HTR-8/SVneo (cell line): ENCODE measurements at places on chromosomes 2 and 18.

GRCh38 chr2:212136216-212136795 lies 402.3 kb downstream of the ERBB4 start:
- no peak for DNase-seq

DNA sequence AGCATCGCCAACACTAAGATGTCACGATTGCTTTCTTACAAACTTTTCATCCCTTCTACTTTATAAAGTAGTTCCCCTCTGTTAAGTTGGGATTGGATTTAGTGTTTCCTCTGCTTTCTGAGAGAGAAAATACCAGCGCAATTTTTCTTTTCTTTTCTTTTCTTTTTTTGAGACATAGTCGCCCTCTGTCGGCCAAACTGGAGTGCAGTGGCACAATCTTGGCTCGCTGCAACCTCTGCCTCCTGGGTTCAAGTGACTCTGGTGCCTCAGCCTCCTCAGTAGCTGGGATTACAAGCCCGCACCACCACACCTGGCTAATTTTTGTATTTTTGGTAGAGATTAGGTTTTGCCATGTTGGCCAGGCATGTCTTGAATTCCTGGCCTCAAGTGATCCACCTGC lies 9.0 kb downstream of the RELCH start:
- no peak for DNase-seq

DNA sequence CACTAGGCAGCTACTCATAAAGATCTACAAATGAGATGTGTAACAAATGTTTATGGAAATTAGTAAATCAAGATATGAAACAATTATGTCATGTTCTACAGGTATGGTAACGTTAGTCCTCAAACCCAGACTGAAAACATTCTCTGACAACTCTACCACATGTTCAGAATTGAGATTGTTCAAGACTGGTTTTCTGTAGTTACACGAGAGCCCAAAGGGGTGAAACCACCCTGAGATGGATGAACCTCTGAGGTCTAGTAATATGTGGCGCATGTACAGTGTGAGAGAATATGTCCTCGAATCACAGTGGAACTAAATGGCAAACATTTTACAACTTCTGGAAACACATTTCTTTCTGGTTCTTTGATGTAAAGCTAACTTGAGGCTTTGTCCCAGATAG lies 614.3 kb downstream of the ZEB2 start:
- no peak for DNase-seq

DNA sequence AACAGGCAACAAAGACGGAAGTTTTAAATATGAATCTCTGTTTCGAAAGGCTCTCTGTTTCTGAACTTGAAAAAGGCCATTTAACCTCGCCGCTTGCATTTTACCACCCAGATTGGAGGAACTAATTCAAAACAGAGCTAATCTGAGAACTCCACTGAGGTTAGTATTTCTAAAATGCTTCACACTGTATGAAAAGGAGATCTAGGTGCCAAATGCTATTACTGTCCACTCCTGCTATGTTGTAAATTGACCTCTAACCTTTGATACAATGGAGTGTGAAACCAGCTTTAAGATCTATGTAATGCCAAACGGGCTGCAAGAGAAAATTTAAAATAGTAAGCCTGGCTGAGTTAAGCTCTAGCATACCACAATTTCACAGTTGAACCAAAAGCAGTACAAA lies 364.5 kb downstream of the IRS1 start:
- DNase-seq, result no peak

- no peak for DNase-seq
Measured at GRCh38 chr18:10252952-10253705, 201.3 kb upstream of the APCDD1 start.

DNA sequence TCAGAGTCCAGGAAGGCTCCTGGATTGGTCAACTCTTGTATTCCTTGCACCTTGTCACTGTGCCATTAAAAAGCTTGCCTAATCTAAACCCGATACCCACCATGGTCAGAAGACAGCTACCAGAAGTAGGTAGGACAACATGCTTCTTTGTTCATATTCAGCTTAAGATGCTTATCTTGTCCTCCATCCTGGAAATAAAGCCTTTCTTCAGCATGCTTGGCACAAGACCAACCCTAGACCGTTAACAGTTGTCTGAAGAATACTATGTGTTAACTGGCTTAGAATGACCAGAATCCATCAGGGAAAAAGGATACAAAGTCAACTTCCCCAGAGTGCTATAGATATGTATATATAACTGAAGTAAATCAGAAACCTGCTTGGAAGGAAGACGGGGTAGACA lies 193.9 kb downstream of the ZRANB3 start:
- DNase-seq, result no peak

DNA sequence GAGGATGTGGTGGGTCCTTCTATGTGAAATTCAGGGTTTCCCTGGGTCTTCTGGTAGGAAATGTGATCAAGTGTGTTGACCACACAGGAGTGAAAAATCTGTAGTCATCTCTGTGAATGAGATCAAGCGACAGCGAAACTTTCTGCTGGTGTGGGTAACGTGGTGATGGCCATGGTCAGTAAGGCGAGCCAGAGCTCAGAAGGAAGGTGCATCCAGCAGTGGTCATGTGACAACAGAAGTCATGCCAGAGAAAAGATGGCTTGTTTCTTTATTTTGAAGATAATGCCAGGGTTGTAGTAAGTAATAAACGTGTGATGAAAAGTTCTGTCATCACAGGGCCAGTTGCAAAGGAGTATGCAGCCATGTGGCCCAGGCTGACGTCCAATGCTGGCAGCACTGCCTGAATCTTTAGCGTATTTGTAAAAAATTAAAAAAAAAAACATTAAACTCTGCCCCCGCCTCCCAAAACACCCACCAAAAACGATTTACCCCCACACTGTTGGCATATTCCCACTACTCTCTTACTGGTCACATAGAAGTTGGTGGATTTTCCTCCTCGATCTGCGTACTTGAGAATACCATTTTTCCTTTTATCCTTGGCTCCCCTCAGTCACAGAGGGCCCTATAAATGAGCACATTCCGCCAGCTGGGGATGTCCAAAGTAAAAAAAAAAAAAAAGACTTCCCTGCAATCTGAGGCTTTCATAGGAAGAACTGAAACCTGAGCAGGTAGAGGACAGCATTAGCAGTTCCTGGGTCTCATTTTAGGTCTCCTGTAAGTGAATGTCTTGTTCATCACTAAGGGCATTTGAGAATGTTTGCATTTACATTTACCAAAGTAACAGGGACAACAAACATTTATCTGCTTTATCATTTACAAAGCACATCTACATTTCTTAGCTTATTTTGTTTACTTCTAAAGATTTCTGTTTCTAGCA lies 70.6 kb downstream of the SLC4A3 start:
- no peak for DNase-seq

GRCh38 chr2:132479155-132479554 lies 62.5 kb downstream of the GPR39 start:
- DNase-seq, result no peak

DNA sequence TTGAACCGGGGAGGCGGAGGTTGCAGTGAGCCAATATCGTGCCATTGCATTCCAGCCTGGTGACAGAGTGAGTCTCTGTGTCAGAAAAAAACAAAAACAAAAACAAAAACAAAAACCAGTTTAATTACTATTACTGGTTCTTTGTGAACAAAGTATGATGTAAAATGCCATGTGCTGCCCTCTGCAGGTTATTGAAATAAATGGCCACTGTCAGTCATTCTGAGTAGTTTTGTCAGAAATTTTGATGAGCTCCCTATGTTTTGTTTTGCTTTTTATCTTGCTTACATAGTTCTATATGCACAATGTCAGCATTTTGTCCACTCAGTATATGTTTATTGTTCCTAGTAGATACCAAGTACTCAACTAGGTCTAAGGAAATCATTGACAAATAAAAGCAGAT lies 423.6 kb upstream of the CHST9 start:
- DNase-seq, result no peak

- no peak for DNase-seq
Measured at GRCh38 chr2:108916122-108916795, 72.8 kb downstream of the EDAR start.

GRCh38 chr18:27661320-27662018 lies 476.4 kb upstream of the CHST9 start:
- no peak for DNase-seq
